Cortex of kidney (tissue), 1 donor: ENCODE measurements at places on chromosomes 3 and 15.

- no peak for DNase-seq
Observed at GRCh38 chr15:73985101-73985873, 6.8 kb downstream of the STOML1 start.

- DNase-seq: no peak
Observed at GRCh38 chr3:33096093-33096868, 665 bp downstream of the GLB1 start.

- DNase-seq: no peak
Observed at GRCh38 chr15:69762373-69763148, 309.9 kb downstream of the RPLP1 start.

DNA sequence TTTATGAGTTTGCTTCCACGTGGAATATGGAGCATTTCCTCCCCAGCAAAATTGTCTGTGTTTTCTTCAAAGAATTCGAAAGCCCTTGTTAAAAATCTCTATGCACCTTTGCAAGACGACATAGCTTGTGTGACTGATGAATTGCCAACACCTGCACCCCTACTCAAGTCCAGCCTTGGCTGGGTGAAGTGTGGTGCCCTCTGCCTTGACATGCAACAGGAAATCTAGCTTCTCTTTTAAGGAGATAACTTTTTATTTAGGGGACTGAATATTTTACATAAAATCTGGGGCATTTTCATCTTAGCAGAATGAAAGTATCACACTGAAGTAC lies 647 bp downstream of the HMG20A start:
- DNase-seq: no peak

GRCh38 chr3:131714585-131715220 lies 211.9 kb upstream of the MRPL3 start:
- DNase-seq: no peak

DNA sequence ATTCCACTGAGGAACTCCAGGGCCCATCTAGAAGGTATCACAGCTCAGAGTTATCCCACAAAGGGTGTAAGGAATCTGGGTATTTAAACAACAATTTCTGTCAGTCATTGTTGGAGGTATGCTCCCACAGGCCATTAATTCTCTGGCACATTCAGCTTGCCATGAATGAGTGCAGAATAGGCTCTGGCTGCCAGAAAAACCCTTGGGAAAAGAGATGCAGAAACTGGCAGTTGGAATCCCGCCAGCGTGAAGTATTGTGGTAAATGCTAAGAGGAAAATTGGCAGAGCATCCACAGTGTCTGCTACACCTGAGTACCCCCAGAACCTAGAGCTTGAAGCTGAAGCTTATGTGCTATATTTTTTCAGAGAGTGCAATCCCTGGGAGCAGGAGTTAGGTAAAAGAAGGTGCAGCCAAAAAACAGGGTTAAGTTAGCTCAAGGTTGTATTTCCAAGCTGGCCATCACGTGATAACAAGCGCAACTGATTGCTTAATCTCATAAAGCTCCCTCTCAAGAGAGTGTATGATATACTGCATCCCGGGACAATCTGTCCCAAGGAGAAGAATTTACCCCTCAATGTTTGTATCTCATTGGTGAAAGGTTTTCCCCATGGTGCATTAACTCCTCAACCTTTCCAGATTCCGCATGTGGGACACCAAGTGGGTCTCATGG lies 94.2 kb upstream of the ACP3 start:
- no peak for DNase-seq

DNA sequence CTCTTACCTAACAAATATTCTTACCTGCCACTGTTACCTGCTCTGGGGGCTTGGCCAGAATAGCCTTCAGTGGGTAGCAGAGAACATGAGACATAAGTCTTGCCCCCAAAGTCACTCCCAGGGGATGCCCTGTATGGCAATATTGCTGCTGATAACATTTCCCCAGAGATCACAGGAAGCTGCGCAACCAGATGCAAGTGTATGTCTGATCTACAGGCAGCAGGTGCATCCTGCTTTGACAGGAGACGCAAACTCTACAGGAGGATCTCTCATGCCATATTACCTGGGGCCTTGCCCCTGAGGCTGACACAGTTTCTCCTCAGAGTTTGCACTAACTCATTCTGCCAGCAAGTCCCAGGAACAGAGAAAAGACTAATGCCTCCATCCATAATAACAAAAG lies 174.4 kb upstream of the LPP start:
- DNase-seq: no peak

GRCh38 chr3:36408146-36408545 lies 27.8 kb downstream of the STAC start:
- DNase-seq: no peak

DNA sequence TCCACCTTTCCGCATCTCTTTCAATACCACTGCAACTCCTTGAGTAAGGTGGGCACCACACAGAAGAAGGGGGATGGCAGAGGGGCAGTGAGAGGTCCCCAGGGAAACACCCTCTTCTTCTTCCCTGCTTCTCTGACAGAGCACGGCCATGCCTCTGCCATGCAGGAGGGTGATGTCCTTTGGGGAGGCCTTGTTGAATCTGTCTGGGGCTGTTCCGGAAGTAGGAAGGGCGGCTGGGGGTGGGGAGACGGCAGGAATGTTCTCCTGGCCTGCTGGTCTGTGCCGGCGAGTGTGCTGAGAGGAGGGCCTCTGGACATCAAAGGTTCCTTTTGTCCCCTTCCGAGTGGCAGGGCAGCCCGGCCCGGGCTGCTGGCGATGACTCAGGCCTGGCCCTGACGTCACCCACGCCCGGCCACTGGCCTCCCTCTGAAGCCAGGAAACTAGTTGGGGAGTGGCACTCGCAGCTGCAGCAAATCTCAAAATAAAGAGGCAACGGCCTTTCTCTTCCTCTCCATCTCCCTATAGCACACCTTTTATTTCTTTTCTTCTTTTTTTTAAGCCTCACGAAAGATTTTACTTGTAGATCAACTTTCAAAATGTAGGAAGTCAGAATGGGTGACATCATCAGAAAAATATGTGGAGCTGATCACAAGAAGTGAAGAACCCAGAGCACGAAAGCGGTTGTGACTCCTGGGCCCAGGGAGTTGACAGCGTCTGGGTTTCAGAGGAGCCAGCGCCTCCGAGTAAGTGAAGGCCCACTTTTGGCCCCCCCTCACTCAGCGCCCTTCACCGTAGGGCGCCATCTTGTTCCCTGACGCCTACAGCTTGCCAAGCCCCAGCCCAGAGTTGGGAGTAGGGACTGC lies at the start of gene ZBTB38:
TSS of gene ZBTB38 (plus strand) at position 443 of the 863 bp plus-strand sequence. CDS start 73,885 bp downstream, outside the sequence.
- no peak for DNase-seq

- DNase-seq: no peak
Observed at GRCh38 chr15:81155375-81156218, 21.5 kb downstream of the CFAP161 start.

DNA sequence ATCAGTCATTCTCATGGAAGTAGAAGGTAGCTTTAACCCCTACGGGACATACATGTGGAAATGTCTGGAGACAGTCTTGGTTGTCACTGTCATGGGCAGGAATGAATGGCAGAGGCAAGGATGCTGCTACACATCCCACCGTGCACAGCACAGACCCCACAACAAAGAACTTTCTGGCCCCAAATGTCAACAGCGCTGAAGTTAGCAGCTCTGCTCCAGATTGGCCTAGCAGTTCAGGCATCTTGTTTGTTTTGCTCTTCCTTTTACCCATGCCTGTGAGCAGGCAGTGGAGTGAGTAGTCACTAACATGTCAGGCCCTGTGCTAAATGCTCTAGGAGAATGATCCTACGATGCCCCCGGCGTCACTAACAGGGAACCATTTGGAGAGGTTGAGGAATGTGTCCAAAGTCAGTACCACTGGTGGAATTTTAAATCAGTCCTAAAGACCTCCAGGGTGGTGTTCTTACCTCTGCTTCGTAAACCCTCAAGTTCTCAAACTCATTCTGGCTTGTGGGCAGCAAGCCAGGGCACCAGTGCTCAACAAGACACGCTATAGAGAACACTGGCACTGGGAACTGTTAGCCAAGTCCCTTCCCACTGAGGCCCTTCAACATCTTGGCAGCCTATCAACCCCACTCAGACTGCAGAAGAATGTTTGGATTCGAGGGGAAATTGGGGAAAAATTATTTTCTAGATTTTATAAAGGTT lies 142.2 kb downstream of the FOXP1 start:
- no peak for DNase-seq

- DNase-seq: no peak
Observed at GRCh38 chr3:180066598-180066997, 29.9 kb upstream of the PEX5L start.

- DNase-seq: no peak
Observed at GRCh38 chr3:73624017-73624820, 522 bp downstream of the PDZRN3 start.

GRCh38 chr3:150030841-150031240 lies 60.1 kb upstream of the PFN2 start:
- DNase-seq: no peak

DNA sequence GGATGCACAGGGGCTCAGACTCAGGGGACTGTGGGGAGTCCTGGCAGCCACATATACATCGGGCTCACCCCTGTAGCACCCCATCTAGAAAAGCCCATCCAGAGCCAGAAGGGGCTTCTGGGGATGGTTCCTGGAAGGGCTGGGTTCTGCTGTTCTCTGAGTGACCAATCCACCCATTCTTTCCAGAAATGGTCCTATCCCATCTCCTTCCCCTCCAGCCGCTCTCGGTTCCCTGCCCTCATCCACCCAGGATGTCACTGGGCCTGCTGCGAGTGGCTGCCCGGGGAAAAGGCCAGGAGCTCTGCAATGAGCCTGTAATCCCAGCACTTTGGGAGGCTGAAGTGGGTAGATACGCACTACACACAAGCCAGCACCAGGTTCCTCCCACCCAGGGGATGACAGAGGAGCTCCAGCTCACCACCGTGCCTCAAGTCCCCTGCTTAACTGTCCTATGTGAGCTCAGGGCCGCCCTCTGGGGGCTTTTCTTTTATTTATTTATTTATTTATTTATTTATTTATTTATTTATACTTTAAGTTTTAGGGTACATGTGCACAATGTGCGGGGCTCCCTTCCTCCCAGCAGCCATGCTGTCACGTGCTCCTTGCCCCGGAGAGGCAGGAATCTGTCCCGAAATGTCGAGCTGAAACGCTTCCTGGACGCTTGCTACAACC lies 13.6 kb upstream of the CSK start:
- DNase-seq: no peak

DNA sequence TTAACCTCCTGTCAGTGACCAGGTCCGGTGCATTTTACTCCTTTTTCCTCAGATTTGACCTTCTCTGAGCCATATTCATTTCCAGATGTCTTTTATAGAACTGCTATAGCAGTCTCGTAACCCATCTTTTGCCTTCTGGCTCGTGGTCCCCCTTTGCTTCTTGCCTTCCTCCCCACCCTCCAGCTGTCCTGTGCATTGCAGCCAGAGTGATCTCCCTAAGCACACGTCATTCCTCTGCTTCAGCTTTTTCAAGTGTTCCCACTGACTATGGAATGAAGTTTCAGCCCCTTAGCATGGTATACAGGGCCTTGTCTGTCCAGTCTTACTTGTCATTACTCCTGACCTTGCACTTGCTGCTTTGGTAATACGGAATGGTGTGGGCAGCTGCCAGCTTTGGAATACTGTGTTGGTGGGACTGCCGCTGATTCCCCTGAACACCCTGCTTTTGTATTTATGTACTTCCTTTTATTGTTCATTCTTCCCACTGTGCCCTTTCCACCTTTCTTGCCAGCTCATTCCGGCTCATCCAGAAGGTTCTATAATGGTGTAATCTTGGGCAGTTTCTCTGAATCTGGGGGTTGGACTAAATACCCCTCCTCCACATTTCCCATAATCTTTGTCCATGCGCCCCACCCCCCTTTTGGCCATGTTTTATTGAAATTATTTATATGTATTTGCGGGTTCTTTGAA lies 38.9 kb downstream of the SLC25A26 start:
- no peak for DNase-seq

DNA sequence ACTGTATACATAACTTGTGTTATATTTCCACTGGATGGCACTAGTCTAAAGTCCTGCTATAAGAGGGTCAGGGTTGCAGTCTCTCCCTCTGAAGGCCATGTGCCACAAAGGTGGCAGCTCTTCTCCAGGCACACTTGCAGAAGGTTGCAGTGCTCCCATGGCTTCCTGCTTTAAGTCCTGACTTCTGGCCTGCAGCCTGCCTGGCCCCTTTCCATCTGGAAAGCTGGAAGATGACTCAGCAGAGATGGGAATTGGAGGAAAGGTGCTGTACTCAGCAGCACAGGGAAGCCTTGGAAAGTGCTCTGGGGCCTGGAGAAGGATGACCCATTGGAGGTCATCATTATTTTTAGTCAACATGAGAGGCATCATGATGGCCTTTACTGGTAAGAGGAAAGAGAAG lies 40.9 kb upstream of the MRPL3 start:
- DNase-seq: no peak

- DNase-seq: no peak
Observed at GRCh38 chr3:16374935-16375245, 109.9 kb downstream of the OXNAD1 start.

DNA sequence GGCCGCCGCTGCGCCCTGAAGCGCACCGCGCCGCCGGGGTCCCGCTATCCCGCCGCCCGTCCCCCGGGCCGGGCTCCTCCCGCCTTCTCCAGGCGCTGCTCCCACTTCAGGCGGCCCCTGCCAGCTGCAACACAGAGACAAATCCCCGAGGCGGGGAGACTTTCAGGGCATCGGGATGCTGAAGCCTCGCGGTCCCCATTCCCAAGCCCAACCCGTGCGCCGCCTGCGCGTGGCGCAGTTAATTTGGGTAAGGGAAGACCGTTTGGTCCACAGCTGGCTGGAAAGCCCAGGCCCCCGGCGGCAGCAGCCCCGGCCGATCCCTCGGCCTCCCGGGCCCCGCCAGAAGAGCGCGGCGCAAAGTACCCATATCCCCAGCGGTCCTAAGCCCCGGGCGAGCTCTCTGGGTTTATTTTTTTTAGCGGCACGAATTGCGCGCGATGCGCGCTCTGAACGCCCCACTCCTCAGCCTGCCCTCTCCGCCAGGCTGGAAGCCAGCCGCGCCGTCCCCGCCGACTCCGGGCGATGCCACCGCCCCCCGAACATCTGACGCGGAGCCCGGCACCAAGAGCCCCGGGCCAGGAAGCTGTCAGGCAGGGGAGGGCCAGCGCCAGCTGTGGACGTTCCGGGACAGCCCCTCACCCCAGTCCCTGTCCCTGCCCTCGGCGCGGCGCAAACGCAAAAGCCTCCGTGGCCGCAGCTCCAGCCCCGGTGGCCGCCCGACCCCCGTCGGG lies 517 bp downstream of the FBN1 start:
- DNase-seq: no peak

DNA sequence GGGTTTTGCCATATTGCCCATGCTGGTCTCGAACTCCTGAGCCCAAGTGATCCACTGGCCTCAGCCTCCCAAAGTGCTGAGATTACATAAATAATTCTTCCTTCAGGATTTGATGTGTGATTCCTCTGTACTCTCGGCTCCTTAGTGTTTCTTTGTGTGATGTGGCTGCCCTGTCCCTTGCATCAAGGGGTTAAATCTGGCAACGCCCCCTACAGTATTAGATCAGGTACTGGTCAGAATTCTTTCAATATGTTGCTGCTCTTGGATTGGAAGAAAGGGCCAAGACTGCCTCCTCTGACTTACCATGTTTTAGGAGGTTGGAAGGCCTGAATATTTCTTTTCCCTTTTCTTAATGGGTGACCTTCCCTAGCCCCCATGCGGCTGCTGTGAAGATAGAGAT lies 390.6 kb upstream of the WNT5A start:
- DNase-seq: no peak

GRCh38 chr3:150699068-150699639 lies 4.6 kb downstream of the ERICH6 start:
- no peak for DNase-seq

- no peak for DNase-seq
Observed at GRCh38 chr3:138470687-138471086, 36.3 kb downstream of the ESYT3 start.

- no peak for DNase-seq
Observed at GRCh38 chr3:59263152-59263551, 213.3 kb upstream of the CFAP20DC start.
